NCI-H187 (cell line): ENCODE measurements at places on chromosomes 3 and 15.

DNA sequence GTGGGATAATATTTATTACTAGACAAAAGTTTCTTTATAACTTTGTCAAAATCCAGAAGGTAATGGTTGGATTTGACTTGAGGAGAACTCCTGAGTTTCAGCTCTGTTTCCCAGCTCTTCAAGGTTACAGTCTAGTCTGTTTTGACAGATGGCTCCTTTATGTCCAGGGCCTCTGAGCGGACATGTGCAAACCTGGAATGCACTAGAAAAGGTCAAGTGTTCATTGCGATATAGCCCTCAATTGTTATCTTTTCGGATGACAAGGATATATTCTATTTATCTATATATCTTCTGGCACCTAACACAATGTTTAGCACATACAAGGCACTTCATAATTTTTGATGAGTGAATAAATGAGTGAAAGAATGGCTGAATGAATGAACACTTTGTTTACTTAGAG is 513.2 kb upstream of the GOLIM4 start:
- DNase-seq = no peak

DNA sequence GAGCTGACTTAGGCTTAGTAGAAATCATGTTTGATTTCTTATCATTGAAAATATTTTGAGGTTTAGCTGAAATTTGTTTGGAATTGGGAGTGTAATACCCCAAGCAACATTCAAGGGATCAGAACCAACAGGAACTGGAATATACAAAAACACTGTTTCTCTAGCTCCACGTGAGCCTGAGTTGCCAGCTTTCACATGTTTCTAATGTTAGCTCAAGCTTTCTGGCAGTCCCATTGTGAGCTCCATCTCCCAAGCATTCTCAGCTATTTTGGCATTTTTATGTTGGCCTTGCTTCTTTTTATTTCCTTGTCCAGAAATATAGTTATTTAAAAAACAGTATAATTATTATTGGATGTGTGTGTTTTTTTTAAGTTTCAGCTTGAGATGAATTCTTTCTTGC is 427.1 kb upstream of the DPH6 start:
- DNase-seq = no peak

- no peak for DNase-seq
Observed at GRCh38 chr3:4494895-4495264, 1.7 kb downstream of the ITPR1 start.

DNA sequence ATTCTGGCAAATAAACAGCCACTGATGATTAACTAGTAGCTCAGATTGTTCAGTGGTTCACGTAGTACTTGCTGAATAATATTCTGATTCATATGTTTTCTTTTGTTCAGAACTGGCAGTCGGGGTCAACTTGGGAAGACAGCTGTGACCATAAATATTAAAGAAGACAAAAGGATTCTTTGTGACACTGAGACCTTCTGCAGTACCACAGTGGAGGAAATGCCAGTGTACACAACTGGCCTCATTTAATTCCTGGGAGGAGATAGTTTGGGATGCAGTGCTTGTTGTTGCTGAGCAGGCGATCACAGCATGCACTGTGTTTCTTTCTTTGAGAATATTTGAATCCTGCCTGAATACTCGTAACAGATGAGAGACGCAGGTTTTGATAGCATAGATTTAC is 26.7 kb upstream of the MCF2L2 start:
- DNase-seq = no peak

GRCh38 chr15:98812716-98813446 is 164.5 kb downstream of the IGF1R start:
- DNase-seq = no peak

GRCh38 chr3:13150624-13151023 is 77.4 kb upstream of the IQSEC1 start:
- DNase-seq = no peak

GRCh38 chr3:173945806-173946205 is 548.3 kb downstream of the NLGN1 start:
- DNase-seq = no peak

GRCh38 chr15:28985316-28985645 is 99.5 kb downstream of the APBA2 start:
- DNase-seq = no peak

- DNase-seq = no peak
Observed at GRCh38 chr15:91946581-91947292, 93.2 kb downstream of the SLCO3A1 start.

- DNase-seq = no peak
Observed at GRCh38 chr3:88084097-88084501, 25.0 kb downstream of the ZNF654 start.

GRCh38 chr15:27977696-27978095 is 121.4 kb downstream of the OCA2 start:
- no peak for DNase-seq

DNA sequence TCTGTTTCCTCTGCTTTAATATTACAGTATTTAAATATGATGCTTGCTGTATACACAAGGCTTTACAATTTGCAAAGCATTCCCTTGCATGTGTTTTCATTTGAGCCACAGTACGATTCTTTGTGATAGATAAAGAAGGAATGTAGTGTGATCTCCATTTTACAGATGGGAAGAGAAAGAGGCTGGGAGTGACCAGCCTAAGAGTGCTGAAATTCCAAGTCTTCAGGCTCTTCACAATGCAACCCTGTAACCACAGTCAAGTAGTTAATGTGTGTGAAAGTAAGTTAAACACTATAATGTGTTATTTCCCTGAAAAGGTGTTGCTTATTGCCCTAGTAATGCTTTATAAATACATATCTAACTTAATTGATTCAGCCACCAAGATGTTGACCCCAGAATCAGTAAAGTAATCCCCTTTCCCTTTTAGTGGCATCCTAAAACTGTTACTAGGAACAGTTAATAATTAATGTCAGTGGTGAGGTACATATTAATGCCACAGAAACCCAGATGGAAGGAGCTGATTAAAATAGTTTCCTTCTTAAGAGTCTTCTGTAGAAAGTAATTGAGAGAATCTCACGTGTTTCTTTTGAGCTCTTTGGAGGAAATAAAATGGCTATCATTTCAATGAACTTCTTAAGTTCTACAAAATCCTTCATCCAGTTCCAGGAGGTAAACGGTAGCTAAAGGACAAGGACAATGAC is 110.4 kb downstream of the IL12A start:
- DNase-seq = no peak

GRCh38 chr15:89669941-89670340 is 9.2 kb downstream of the PLIN1 start:
- DNase-seq = no peak

DNA sequence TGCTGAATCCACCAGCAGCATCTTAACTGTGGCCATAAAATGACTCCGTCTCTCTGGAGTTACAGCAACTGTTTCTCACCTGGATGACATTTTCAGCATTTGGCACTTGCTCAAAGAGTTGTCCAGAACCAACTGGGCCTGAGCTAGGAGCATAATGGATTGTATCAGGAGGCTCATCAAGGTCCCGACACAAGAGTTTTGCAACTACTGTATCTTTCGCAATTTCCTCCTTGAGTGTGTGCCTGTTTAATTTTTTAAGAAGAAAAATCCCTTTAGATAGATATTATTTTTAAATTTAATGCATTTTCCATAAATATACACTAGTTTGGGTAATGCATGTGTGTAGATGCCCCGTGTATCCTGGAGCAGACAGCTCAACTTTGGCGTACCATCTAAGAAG is 44.3 kb upstream of the C3orf49 start:
- no peak for DNase-seq

GRCh38 chr3:57041674-57042073 is 18.8 kb upstream of the SPATA12 start:
- no peak for DNase-seq

DNA sequence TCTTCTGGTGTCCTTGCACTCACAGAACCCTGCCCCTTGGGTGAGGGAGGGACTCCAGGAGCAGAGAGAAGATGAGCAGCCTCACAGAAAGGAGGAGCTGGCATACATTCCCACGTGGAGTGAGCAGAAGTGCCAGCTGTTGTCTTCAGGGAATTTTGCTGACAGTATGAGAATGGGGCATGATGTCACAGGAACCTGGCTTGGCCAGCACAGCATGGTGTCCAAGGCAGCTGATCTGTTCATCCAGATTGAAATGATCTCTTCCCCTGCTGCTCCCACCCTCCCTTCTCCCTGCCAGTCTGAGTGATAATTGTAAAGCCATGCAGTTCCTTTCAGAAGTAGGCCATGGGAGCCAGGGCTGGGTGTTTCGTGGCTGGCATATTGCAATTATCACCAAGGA is 53.3 kb downstream of the GJD2 start:
- no peak for DNase-seq
